SK-N-MC (cell line): ENCODE measurements at places on chromosomes 2 and 18.

GRCh38 chr2:144582651-144583380, 62.9 kb upstream of the ZEB2 start:
- DNase-seq, result no peak

DNA sequence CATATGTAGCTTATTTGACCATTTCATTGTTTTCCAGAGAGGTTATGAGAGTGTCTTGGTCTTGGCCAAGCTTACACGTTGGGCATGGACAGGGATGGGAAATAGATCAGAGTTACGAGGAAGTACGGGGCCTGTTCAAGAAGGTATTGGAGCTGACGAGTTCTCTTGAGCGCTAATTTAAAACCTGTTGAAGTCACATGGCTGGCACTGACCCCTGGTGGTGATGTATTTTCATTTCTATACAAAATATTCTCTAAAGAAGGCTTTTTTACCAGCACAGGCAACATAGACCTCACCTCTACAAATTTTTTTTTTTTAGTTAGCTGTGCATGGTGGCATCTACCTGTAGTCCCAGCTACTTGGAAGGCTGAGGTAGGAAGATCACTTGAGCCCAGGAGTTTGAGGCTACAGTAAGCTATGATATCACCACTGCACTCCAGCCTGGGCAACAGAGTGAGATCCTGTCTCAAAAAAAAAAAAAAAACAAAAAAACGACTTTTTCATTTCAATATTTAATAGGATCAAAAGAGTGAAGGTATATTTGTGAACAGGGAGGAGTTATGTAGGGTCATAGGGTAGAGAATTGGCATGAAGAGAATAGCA, 19.6 kb downstream of the UGP2 start:
- no peak for DNase-seq

DNA sequence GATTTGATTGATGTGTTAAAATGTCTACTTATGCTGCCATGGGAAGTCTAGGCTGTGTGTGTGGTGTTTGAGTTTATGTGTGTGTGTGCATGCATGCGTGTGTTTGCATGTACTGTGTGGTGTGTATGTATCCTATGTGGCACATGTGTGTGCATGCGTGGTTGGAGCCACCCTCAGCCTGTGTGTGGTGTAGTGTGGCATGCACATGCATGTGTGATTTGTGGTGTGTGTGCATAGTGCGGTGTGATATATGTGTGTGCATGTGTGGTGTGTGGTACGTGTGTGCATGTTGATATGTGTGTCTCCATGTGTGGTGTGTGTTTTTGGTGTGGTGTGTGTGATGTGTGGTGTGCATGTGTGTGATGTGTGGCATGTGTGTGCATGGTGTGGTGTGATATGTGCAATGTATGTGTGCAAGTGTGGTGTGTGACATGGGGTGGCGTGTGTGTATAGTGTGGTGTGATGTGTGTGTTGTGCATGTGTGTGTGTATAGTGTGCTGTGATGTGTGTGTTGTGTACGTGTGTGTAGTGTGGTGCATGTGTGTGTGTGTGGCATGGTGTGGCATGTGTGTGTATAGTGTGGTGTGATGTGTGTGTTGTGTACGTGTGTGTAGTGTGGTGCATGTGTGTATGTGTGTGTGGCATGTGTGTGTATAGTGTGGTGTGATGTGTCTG, 66.6 kb upstream of the HDAC4 start:
- no peak for DNase-seq

GRCh38 chr2:20594957-20595356, 55.9 kb downstream of the HS1BP3 start:
- DNase-seq, result no peak

- no peak for DNase-seq
Observed at GRCh38 chr2:197124639-197125390, 185.8 kb downstream of the ANKRD44 start.

DNA sequence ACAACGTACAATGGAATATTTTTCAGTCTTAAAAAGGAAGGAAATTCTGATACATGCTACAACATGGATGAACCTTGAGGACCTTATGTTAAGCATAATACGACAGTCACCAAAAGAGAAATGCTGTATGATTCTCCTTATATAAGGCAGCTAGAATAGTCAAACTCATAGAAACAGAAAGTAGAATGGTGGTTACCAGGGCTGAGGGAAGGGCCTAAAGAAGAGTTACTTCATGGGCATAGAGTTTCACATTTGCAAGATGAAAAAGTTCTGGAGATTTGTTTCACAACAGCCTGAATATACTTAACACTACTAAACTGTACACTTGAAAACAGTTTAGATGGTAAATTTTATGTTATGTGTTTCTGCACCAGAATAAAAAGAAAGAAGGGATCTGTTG, 113.3 kb downstream of the GALNT1 start:
- no peak for DNase-seq

- DNase-seq, result no peak
Observed at GRCh38 chr2:120922571-120923332, 187.1 kb downstream of the GLI2 start.

DNA sequence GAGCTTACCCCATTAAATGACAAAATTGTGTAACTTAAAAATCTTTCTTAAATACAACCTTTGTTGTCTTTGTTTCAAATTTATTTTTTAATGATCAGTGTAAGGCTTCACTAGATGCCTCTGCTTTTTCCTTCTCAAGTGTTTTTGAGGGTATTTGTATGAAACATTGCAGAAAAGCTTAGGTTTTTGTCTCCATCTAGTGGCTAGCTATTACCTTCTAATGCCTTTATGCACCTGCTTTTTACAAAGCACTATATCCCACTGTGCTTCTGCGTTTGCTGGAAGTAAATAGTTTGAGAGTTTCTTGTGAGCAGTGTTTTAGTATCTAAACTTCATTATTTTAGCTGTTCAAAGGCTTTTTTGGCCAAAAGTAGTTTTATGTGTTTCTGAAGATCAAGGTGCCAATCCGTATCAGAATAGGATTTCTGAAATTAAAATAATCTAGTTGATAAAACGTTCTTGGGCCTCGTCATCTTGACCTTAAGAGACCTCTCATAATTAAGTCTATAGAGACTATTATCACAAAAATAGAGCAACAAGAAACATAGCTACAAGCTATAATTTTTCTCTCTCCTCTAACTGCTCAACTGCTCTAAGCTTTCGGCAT, 47.0 kb downstream of the IWS1 start:
- DNase-seq, result peak; percentile 83

GRCh38 chr18:808086-808485, 4.0 kb downstream of the YES1 start:
- DNase-seq, result no peak

- no peak for DNase-seq
Observed at GRCh38 chr2:45130736-45131135, 121.5 kb upstream of the SIX2 start.

DNA sequence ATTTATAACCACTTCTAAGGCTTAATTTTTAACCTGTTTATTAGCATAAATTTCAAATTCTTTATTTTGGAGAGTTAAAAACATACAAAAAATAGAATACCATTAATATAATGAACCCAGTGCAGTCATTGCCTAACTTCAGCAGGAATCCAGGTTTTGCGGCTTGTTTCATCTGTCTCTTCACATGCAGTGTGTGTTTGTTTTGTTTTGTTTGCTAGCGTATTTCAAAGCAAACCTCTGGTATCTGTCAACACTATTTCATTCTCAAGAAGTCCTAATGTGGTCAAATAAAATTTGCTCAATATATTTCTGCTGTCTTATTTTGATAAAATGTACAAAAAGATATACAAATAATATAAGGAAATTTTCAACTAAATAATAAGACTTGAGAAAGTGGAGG, 328.5 kb downstream of the AGPS start:
- no peak for DNase-seq
